Left ventricle myocardium superior (tissue), 1 donor: ENCODE measurements at places on chromosomes 16 and 17. TPM values are rescaled to one million over a fixed set of nuclear protein-coding genes. Genes with fewer than 3 reads are reported as not detected.

DNA sequence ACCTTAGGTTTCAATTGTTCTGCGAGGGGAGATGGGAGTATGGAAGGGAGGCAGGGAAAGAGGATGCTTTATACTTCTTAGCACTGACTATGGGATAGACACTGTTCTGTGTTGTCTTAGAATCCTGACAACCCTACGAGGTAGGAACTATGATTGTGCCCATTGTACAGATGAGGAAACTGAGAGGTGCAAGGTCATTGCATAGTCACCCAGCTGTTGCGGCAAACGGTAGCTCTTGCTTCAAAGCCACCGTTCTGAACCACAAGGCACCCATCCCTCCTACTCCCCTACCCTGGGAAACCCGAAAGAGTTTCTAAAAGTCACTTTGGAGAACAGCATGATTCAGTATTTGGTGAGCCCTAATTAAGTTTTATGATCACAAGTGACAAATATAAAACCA, 7.5 kb downstream of the CCDC40 start:
- no peak for DNase-seq

- DNase-seq: no peak
These were observed 17.1 kb downstream of the MINK1 start for GRCh38 chr17:4850246-4850645.

GRCh38 chr17:47605011-47605410, 44.7 kb upstream of the KPNB1 start:
- DNase-seq: no peak

MARCHF10 gene
- total RNA-seq: not detected

TMEM92 gene
- not detected for total RNA-seq
